ENCODE measurements at places on chromosomes 12 and 14. TPM values are rescaled to one million over a fixed set of nuclear protein-coding genes. Genes with fewer than 3 reads are reported as not detected.

DNA sequence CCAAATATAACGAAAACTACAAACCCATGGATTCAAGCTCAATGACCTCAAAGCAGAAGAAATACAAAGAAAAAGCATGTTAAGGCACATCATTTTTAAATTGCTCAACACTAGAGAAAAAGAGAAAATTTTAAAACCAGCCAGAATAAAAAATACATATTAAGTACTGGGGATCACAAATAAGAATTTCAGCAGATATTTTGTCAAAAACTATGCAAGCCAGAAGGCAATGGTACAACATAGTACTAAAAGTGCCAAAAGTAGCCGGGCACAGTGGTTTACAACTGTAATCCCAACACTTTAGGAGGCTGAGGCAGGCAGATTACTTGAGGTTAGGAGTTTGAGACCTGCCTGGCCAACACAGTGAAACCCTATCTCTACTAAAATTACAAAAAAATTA is 10.2 kb downstream of the SGPP1 start:
- H3K36me3 ChIP-seq = peaks cover 11% of the 10 kb centered on the region
- no peaks in the 10 kb centered on the region for H3K27me3 ChIP-seq
- no peak for DNase-seq
- H3K4me3 ChIP-seq = no peak overlapping the region
- H3K27ac ChIP-seq = no peak overlapping the region

DNA sequence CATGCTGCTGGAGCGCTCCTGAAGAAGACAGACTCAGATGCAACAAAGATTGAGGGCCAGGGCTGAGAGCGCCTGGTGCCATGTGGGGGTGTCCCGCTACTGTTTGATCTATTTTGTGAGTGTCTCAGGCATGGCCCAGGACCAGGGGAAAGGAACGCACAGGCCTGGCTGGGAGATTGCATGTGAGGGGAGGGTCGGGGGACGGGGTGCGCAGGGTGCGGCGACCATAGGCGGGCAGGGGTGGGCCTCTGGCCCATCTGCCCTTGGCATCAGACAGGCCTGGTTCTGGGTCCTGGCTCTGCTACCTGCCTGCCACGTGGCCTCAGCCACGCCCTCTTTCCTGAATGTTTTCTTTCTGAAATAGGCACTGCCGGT is 47.5 kb downstream of the BEGAIN start:
- no peaks in the 10 kb centered on the region for H3K27me3 ChIP-seq
- no peak overlapping the region for H3K4me3 ChIP-seq
- H3K36me3 ChIP-seq = no peaks in the 10 kb centered on the region
- H3K27ac ChIP-seq = no peak overlapping the region
- no peak for DNase-seq

GRCh38 chr14:102159841-102160240 is 20.1 kb downstream of the WDR20 start:
- H3K27me3 ChIP-seq = no peaks in the 10 kb centered on the region
- H3K4me1 ChIP-seq = no peaks in the 10 kb centered on the region
- no peak overlapping the region for H3K4me3 ChIP-seq
- H3K27ac ChIP-seq = no peak overlapping the region
- no peak for DNase-seq
- H3K36me3 ChIP-seq = peaks cover 5% of the 10 kb centered on the region

DNA sequence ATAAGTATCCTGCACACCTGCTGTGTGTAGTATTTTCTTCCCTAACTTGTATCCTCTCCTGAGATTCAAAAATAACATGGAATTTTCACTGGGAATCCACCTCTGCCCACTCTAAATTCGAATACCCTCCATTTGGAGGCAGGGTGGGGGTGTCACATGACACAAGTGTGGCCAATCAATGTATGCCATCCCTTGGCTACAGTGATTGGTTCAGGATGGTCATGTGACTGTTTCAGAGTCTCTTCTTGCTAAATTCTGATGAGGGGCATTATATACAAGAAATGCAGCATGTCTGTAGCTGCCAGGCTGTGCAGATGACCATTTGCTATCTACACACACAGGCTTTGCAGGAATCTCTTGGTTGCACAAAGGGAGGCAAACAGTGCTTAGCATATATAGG is 86.8 kb upstream of the TMEM132C start:
- no peaks in the 10 kb centered on the region for H3K4me1 ChIP-seq
- no peaks in the 10 kb centered on the region for H3K27me3 ChIP-seq
- H3K36me3 ChIP-seq = no peaks in the 10 kb centered on the region
- H3K4me3 ChIP-seq = no peak overlapping the region
- no peak overlapping the region for H3K27ac ChIP-seq
- no peak for DNase-seq

- no peak for DNase-seq
- H3K4me3 ChIP-seq = no peak overlapping the region
- no peaks in the 10 kb centered on the region for H3K4me1 ChIP-seq
- H3K27ac ChIP-seq = no peak overlapping the region
- H3K27me3 ChIP-seq = no peaks in the 10 kb centered on the region
Observed at GRCh38 chr14:88746052-88746451, 46.7 kb downstream of the EML5 start.

PZP gene
- 0.14 TPM for total RNA-seq

GPR162 gene
- 1.4 TPM for total RNA-seq
